IPS-NIHi11 (cell line): ENCODE measurements at places on chromosomes 2 and 18.

GRCh38 chr18:6013171-6013810, 118.0 kb upstream of the TMEM200C start:
- no peak for DNase-seq

DNA sequence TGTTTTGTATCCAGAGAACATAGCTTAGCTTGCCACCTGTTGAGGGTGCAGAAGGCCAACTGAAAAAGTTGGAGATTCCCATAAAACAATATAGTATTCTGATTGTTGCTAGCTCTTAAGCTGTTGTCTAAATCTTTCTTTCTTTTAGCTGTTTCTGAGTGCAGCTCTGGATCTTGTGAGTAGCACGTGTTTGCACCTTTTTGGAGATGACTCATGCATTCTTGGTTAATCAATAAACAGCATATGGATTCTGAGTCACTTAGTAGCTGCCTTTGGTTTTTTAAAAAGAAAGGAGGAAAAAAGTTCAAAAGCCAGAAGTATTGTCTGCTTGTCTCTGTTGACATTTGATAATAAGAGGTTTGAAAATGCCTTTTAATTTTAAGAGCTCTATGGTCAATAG, 483.0 kb upstream of the FSIP2 start:
- no peak for DNase-seq

- DNase-seq: no peak
Measured at GRCh38 chr2:64562148-64562784, 38.1 kb downstream of the AFTPH start.

DNA sequence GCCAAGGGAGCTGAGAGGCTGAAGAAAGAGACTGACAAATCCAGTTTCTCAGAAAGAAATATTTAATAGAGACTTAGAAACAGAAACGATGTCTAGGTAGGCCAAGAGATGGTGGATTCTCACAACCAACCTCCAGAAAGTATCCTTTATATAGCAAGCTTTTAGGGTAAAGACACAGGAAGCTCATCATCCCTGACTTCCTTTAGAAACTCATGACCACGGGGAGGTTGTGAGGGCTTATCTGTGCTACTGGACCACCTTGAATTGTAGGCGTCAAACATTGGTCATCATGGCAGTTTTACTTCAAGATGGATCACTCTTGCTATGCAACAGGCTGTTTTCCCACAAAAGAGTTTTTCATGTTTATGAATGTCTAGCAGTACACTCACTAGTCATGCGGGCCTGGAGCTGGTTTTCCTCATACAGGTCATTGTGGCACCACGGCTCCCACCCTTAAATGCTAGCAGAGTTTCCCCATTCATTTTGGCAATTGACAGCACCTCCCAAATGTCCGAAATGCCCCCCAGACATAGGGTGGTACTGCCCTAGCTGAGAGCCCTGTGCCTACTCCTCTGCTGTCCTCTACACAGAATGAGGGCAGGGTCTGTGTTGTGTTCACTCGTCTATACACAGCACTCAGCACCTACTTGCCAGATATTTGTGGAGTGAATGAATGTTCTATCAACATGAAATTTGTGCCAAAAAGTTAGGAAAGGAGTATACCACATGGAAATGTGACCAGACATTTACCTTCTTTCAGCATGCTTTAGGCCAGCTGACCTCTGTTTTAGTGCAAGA, 89.0 kb downstream of the TMEM247 start:
- no peak for DNase-seq

GRCh38 chr2:101281482-101281881, 27.0 kb downstream of the RNF149 start:
- DNase-seq: no peak

GRCh38 chr18:14939141-14939540, 191.2 kb downstream of the ANKRD30B start:
- DNase-seq: no peak
